ENCODE measurements at places on chromosomes 6 and 20. TPM values are rescaled to one million over a fixed set of nuclear protein-coding genes. Genes with fewer than 3 reads are reported as not detected.
A peak's percentile ranks its signal among the peaks of the same experiment; 100 is the strongest.

- DNase-seq: no peak
These were observed 76.8 kb downstream of the OLIG3 start for GRCh38 chr6:137417396-137417795.

DNA sequence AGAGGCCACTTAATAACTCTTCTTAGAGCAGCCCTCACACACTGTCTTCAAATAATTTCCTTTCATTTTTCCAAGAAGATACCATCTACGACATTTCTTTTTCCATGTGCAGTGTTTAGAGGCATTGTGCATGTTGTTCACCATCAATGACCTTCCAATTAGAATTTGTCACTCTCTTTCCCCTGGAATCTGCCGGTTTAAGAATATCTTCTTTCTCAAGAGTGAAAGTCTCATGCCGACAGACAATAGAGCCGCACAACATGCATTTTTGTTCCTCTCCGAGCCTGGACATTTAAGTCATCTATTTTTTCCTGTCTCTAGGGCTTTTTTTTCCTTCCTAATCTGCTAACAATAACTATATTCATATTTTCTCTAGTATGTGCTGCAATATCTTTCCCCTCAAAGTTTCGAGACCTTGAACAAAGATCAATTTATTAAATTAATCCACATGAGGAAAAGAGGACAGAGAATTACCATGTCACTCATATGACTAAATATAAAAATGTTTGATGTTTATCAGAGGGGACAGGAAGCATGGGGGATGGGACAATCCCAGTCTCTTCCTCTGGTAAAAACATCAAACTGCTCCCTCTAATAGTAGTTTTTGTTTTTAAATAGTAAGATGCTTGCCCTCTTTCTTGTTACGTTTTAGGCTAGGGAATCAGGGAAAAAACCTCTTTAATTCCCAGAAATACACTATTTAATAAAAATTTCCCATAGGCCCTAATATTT lies 893.4 kb downstream of the C6orf118 start:
- no peak for DNase-seq

DNA sequence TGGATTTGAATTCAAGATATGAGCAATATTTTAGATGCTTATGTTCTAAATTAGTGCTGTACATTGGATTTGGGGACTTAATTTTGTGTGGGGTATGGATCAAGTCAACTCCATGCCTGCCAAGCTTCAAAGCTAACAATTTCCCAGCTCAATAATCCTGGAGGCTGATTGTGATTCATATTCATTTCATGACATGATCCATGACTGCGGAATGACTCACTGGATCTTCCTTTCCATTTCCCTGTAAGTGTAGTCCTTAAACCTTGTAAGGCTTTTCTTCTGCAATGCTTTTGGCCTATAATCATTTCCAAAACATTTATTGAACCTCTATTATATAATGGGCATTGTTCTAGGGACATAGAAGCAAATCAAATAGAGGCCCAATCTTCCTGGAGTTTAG lies 44.7 kb upstream of the CCN2 start:
- no peak for DNase-seq

DNA sequence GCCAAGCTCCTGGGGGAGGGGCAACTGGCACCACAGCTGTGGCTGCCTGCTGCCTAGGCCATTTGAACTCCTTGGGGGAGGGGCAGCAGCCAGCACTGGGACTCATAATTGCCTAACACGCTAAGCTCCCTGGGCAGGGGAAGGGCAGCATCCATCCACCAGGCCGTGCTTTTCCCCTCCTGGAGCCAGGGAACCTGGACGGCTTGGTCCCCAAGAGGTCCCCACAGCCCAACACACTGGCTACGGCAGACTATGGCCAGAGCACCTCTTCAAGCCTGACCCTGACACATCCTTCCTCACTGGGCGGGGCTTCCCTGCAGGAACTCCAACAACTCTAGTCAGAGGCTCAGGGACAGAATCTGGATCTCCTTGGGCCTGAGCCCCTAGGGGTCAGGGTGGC lies 269.4 kb downstream of the RNF144B start:
- no peak for DNase-seq

DNA sequence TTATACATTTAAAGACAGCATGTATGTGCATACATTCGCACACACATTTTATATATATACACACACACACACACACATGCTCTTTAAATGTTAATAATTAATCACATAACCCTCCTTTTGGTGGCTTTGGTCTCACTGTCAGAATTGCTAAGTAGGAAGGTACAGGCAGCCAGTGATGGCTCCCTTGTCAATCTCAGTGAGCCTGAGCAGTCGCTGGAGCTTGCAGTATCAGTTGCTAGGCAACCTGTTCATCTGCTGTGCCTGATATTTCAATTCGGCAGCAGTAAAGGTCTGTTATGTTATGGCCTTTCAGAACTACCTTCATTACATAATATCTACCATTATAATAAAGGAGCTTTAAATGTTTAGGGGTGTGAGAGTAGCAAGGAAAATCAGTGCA lies 374.3 kb downstream of the LMBRD1 start:
- DNase-seq: peak; percentile 33

- no peak for DNase-seq
These were observed 48.2 kb upstream of the JAG1 start for GRCh38 chr20:10721976-10722375.

GRCh38 chr6:170066679-170067078 lies 224.2 kb downstream of the DLL1 start:
- DNase-seq: no peak

DNA sequence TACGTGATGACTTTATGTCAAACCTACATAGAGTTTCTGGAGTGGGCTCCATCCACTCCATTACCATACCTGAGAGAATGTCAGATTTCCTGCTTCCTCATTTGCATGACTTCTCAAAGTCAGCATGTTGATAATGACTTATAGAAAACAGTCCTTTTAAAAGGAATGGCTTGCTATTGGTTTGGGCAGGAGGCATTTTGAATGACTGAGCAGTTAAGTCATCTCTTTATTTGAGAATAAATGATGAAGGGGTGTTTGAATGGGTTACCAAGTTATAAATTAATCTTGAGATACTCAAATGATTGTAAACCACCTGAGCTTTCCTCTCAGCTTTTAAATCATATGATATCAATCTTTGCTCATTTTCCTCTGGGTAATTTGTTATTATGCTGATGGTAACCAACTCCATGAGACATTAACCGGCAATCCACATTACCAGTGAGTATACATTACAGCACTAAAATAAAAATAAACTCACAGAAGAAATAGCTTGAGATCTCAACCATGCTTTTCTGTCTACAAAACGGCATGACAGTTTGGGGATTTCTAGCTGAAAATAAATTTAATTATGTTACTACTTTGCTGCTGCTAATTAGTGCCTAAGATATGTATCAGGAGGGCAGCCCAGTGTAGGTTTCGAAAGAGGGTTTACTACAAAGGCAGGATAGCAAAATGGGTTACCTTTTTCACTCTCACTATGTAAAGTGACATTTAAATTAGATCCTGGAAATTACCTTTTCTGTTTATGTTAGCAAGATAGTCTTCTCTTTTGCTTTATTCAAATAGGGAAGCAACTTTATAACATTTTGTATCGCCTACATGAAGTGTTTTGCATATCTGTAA lies 78.8 kb downstream of the RPS12 start:
- DNase-seq: no peak

The CD24 gene
- total RNA-seq: 782 TPM

The WFDC10B gene
- total RNA-seq: not detected

The CAGE1 gene
- total RNA-seq: not detected
